ENCODE measurements at places on chromosomes 4 and X. TPM values are rescaled to one million over a fixed set of nuclear protein-coding genes. Genes with fewer than 3 reads are reported as not detected.

DNA sequence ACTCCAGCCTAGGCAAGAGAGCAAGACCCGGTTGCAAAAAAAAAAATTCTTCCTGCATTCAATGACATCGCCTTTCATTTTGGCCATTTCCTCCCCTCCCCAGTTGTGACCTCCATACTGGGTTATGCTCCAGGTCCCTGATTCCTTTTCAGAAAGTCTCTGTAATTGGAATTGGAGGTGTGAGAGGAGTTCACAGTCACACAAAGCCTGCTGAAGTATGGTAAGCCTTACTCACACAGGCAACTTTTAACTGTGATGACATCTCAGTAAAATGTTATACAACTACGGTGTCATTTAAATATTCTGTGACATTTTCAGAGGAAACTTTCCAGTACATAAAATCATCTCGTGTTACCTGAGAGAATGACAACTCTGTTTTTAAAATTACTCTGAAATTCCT lies 73.6 kb downstream of the CEP44 start:
- DNase-seq: no peak
- no peaks in the 10 kb centered on the region for H3K4me1 ChIP-seq
- H3K27ac ChIP-seq: no peak overlapping the region

GRCh38 chrX:10660171-10660570 lies 39.8 kb upstream of the MID1 start:
- DNase-seq: peak; percentile 63
- H3K4me1 ChIP-seq: peaks cover 2% of the 10 kb centered on the region
- H3K4me3 ChIP-seq: no peak overlapping the region

- H3K4me1 ChIP-seq: no peaks in the 10 kb centered on the region
- H3K36me3 ChIP-seq: peaks cover 17% of the 10 kb centered on the region
- peaks cover 20% of the 10 kb centered on the region for H3K27me3 ChIP-seq
- no peak for DNase-seq
- H3K4me3 ChIP-seq: no peak overlapping the region
- H3K27ac ChIP-seq: no peak overlapping the region
Measured at GRCh38 chrX:68838571-68838910, 9.7 kb downstream of the EFNB1 start.

BEX1 gene
- total RNA-seq: 51.7 TPM

CSAG3 gene
- total RNA-seq: not detected

DNA sequence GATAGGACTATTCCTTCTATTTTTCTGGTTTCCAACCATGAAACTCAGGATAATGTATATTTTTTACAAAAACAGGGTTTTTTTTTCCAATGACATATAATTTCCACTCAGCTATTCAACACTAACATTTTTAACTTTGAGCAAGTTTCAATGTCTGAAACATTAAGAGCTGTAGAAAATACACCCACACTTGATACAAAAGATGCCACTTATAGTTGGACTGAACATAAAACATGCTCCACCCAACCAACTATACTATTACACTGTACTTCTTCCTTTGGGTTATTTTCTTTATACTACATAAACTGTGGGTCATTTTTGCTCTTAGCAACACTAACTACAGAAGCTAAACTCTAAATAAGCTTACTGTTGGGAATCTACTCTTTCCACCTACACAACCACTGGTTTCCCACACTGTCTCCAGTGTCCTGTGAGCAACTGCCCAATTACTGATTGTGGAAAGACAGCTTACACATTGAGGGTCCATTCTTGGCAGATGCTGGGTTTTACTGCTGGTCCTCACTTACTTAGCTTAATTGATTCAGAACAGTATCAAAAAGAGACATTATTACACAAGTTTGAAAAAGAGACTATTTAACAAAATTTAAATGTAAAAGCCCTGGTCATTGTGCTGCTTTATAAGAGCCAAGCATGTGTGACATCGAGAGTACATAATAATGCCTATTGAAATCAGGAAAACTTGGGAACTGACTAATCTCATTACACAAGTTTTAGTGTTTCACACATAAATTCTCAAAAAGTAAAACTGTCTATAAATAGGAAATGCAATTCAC lies 6.3 kb downstream of the AMMECR1 start:
- DNase-seq: no peak
- H3K4me3 ChIP-seq: no peak overlapping the region
- no peak overlapping the region for H3K27ac ChIP-seq
- no peaks in the 10 kb centered on the region for H3K27me3 ChIP-seq

TCP11X2 gene
- not detected for total RNA-seq

DNA sequence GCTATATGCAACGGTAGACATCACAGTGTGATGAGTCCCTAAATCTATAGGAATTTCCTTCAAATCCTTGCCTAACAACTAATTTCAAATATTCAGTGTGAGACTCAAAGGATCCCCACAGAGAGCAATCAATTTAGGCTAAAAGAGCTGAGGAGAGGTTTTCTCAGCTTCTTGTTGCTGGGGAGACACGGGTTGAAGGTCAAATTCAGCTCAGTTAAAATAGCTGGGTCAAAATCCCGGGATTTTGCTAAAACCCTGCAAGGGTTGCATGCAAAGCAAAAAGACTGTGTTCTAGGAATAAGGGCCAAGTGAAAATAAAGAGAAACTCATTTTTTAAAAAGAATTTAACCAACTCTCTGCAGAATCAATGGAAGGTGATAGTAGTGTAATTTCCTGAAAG lies 1073.4 kb downstream of the NLGN4X start:
- no peak overlapping the region for H3K27ac ChIP-seq
- DNase-seq: no peak
- H3K4me3 ChIP-seq: no peak overlapping the region
- no peaks in the 10 kb centered on the region for H3K27me3 ChIP-seq
- H3K4me1 ChIP-seq: no peaks in the 10 kb centered on the region

DNA sequence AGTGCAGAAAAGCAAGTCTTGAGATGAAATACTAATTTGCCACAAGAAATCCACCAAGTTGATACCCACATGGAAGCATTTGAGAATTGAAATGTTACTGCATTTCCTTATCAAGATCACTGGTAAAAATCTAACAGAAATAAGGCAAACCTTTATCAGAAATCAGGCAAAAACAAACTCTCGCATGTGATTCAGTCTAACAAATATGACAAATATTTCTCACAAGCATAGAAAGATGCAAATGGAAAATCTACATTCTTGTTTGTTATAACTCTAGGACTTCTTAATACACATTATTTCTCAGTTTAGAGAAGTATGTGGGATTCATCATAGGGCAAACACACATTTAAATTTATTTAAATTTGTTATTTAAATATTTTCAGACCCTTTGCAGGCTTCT lies 52.9 kb downstream of the TXK start:
- no peak overlapping the region for H3K4me3 ChIP-seq
- H3K27me3 ChIP-seq: no peaks in the 10 kb centered on the region
- H3K4me1 ChIP-seq: no peaks in the 10 kb centered on the region
- DNase-seq: no peak
- no peak overlapping the region for H3K27ac ChIP-seq
- H3K36me3 ChIP-seq: no peaks in the 10 kb centered on the region

GRCh38 chr4:152045807-152046571 lies 285.2 kb upstream of the GATB start:
- peak; percentile 94 for DNase-seq
- no peak overlapping the region for H3K27ac ChIP-seq
- no peaks in the 10 kb centered on the region for H3K27me3 ChIP-seq
- peaks cover 12% of the 10 kb centered on the region for H3K36me3 ChIP-seq

- no peaks in the 10 kb centered on the region for H3K36me3 ChIP-seq
- no peak for DNase-seq
- no peak overlapping the region for H3K27ac ChIP-seq
- no peaks in the 10 kb centered on the region for H3K4me1 ChIP-seq
Measured at GRCh38 chr4:10715135-10715534, 30.6 kb upstream of the CLNK start.

FHIP1A gene
- total RNA-seq: 28.2 TPM

RBM46 gene
- total RNA-seq: 0.33 TPM

DMRTC1B gene
- total RNA-seq: not detected

GRCh38 chr4:143626134-143626911 lies 74.2 kb downstream of the FREM3 start:
- H3K36me3 ChIP-seq: no peaks in the 10 kb centered on the region
- H3K4me1 ChIP-seq: no peaks in the 10 kb centered on the region
- no peaks in the 10 kb centered on the region for H3K27me3 ChIP-seq
- H3K27ac ChIP-seq: no peak overlapping the region
- DNase-seq: no peak

DNA sequence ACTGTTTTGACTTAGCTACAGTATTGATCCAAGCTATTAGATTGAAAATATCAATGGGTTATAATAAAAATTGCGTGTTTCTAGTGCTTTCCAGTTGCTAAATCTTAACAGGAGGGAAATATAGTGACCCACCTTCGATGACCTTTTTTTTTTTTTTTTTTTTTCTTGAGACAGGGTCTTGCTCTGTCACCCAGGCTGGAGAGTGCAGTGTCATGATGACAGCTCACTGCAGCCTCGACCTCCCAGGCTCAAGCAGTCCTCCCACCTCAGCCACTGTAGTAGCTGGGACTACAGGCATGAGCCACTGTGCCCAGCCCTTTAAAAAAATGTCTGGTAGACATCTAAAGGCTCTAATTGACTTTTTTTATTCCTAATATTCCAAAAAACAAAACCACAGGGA lies 3.8 kb upstream of the ASB5 start:
- no peak overlapping the region for H3K4me3 ChIP-seq
- DNase-seq: no peak
- H3K4me1 ChIP-seq: no peaks in the 10 kb centered on the region
- H3K36me3 ChIP-seq: no peaks in the 10 kb centered on the region
- no peaks in the 10 kb centered on the region for H3K27me3 ChIP-seq
- H3K27ac ChIP-seq: no peak overlapping the region

DNA sequence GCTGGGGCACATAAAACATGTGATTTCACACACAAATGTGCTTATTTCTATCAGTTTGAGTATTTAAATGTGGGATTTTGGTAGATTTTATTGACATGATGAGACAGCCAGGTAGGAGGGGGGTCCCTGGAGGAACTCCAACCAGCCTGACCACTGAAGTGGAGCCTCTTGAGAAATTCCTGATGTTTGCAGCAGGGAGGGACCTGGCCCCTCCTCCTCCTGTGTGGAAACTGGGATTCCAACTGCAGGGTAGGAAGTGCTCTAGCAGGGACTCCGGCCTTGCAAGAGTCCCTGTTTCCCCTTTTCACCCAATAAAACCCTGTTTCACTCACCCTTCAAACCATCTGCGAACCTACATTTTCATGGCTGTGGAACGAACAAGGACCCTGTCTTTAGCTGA lies 2224.0 kb upstream of the AGA start:
- DNase-seq: peak; percentile 41
- no peaks in the 10 kb centered on the region for H3K4me1 ChIP-seq
- H3K36me3 ChIP-seq: no peaks in the 10 kb centered on the region
- H3K4me3 ChIP-seq: no peak overlapping the region
- H3K27me3 ChIP-seq: no peaks in the 10 kb centered on the region
- H3K27ac ChIP-seq: no peak overlapping the region

DNA sequence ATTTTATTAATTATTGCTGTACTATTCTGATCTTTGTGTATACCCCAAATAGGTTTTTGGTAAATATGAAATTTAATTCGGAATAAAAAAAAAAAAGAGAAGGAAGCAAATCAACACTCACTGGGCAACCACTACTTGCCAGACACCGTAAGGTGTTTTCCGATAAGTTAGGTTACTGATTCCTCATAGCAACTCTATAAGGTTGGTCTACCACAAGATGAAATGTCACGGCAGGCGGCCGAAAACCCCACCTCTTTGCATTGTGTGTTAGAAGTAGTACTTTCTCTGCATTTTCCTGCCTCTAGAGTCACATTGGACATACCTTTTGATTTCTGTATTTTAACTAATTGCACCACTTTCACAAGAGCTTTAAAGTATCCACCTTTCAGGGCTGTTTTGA lies 44.5 kb upstream of the RASGEF1B start:
- no peak overlapping the region for H3K27ac ChIP-seq
- peaks cover 9% of the 10 kb centered on the region for H3K4me1 ChIP-seq
- no peaks in the 10 kb centered on the region for H3K27me3 ChIP-seq
- no peak overlapping the region for H3K4me3 ChIP-seq

DNA sequence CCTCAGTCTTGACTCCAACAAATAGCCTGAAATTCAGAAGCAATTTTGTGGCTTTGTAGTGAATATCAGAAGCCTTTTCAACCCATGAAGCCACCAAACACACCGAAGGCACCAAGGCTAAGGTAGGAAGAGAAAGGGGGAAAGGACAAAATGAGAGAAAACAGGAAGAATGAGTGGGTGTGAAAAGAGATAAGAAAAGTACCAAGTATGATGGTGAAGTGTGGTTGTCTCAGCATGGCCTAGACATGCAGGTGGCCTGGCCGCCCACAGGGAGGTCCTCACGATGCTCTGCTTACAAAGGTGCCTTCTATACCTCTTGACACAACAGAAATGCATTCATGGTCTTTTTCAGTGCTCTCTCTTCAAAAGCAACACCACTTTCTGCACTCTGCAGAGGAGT lies 34.9 kb downstream of the ACSL1 start:
- H3K27me3 ChIP-seq: no peaks in the 10 kb centered on the region
- no peaks in the 10 kb centered on the region for H3K36me3 ChIP-seq
- no peak for DNase-seq
- no peak overlapping the region for H3K27ac ChIP-seq
- H3K4me1 ChIP-seq: no peaks in the 10 kb centered on the region

GRCh38 chr4:86278126-86278525 lies 81.7 kb downstream of the MAPK10 start:
- no peaks in the 10 kb centered on the region for H3K36me3 ChIP-seq
- H3K27ac ChIP-seq: no peak overlapping the region
- no peaks in the 10 kb centered on the region for H3K27me3 ChIP-seq
- no peaks in the 10 kb centered on the region for H3K4me1 ChIP-seq
- H3K4me3 ChIP-seq: no peak overlapping the region

MBNL3 gene
- total RNA-seq: 2.6 TPM

DNA sequence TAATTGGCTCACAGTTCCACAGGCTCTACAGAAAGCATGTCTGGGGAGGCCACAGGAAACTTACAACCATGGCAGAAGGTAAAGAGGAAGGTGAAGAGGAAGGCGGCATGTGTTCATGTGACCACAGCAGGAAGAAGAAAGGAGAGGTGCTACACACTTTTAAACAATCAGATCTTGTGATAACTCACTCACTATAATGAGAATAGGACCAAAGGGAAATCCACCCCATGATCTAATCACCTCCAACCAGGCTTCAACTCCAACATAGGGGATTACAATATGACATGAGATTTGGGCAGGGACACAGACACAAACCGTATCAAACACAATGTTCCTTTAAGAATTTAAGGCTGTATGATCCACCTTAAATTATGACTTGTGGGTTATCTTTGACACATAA lies 10.5 kb upstream of the PGM2 start:
- H3K27ac ChIP-seq: no peak overlapping the region
- H3K36me3 ChIP-seq: peaks cover 4% of the 10 kb centered on the region
- H3K4me1 ChIP-seq: no peaks in the 10 kb centered on the region
- no peak for DNase-seq

DNA sequence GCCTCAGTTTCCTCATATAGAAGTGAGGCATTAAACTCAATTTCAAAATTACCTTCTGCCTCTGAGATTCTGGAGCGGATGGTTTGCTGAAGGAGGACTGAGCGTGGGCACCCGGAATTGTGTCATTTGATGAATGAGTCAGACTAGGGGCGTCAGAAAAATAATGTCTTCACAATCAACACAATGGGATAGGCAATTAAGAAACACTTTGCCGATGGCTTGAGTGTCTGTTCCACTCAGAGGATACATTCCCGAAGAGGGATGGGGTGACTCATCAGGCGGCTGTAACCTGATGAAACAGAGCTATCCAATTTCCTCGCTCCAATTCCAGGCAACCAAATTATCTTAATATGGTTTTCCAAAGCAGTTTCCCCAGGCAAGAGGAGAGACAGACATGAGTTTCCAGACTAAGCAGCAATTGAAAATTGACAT lies 1.2 kb upstream of the CHRNA9 start:
- H3K4me1 ChIP-seq: peaks cover 19% of the 10 kb centered on the region
- no peaks in the 10 kb centered on the region for H3K27me3 ChIP-seq
- no peak for DNase-seq
- no peak overlapping the region for H3K27ac ChIP-seq

ZNF330 gene
- total RNA-seq: 32.6 TPM
